GM12865 (cell line): ENCODE measurements at places on chromosomes 2 and 18.

DNA sequence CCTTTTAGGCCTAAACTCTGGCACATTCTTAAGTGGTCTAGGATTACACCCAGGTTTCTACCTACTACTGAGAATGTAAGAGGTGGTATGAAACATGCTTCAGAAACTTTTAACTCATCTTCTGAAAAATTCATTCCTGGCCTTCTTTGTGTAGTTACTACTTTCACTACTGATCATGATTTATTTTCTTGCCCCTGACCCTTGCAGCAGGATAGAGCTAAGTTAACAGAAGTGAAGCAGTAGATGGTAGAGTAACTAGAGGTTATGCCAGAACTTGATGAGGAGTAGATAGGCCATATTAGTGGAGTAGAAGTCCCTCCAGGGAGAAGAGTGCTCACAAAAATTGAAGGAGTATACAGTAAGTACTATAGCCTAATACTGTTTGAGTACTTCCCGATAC, 75.5 kb upstream of the MSTN start:
- no peak for DNase-seq

GRCh38 chr2:142883526-142883925, 6.1 kb downstream of the KYNU start:
- no peak for DNase-seq

GRCh38 chr18:63515801-63516200, 26.4 kb upstream of the SERPINB12 start:
- DNase-seq = no peak

- DNase-seq = no peak
Observed at GRCh38 chr2:74514368-74515270, at the start of gene TLX2. TSS of gene TLX2 (plus strand) at chr2:74514450. CDS start at chr2:74514807, 357 bp downstream.

DNA sequence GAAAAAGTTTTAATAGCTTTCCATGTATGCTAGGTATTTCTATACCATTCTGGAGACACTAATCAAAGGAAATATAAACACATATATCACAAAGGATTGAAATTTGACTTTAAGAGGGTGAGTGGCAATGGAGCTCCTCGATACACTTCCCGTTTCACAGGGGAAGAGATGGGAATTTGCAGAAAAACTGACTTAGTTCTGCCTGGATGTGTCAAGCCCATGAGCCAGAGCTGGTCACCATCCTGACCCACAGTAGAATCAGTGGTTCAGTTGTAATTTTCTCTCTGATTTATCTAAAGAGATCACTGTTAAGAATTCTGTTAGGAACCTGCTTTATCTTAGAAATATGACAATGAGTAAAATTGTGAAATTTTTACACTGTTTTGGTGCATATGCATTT, 34.2 kb downstream of the PLCL1 start:
- no peak for DNase-seq

DNA sequence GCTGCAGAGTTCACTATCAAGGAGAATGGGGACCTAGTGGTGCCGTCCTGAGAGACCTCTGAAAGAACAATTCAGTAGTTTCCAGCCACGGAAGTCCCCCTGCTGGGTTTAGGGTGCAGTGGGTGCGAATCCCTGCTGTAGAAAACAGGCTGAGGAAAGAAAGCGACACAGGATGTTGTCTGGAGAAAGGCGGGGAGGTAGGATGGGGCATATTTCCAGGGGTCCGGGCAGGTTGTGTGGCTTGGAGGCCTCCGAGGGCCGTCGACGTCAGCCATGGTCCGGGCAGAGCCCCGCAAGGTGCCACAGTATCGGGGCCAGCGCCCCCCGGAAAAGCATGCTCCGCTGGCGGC, 807 bp upstream of the CREB1 start:
- DNase-seq = peak; percentile 82

GRCh38 chr18:37674570-37674969, 109.0 kb upstream of the CELF4 start:
- no peak for DNase-seq

GRCh38 chr2:207692206-207693065, 19.0 kb upstream of the CCNYL1 start:
- peak; percentile 40 for DNase-seq

GRCh38 chr18:21289827-21290226, 47.8 kb downstream of the GREB1L start:
- DNase-seq = no peak

- no peak for DNase-seq
Observed at GRCh38 chr2:208268156-208268952, 2.3 kb downstream of the PIKFYVE start.

DNA sequence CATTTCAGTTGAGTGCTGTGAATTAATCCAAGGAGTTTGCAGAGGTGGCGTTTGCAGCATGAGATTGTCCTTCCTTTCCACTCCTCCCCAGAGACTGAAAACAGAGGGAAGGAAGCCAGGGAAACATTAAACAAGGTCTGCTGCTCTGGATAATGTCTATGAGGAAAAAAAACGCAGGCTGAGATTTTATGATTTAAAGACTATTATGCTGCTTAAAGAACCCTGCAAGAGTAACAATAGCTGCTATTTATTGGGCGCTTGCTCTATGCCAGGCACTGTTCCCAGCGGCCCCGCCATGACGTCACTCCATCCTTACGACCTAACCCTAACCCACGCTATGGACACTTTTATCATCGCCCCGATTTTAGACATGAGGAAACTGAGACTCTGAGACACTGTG, 222.4 kb downstream of the BCL2 start:
- no peak for DNase-seq

GRCh38 chr2:172031536-172031935, 31.8 kb downstream of the METAP1D start:
- no peak for DNase-seq

DNA sequence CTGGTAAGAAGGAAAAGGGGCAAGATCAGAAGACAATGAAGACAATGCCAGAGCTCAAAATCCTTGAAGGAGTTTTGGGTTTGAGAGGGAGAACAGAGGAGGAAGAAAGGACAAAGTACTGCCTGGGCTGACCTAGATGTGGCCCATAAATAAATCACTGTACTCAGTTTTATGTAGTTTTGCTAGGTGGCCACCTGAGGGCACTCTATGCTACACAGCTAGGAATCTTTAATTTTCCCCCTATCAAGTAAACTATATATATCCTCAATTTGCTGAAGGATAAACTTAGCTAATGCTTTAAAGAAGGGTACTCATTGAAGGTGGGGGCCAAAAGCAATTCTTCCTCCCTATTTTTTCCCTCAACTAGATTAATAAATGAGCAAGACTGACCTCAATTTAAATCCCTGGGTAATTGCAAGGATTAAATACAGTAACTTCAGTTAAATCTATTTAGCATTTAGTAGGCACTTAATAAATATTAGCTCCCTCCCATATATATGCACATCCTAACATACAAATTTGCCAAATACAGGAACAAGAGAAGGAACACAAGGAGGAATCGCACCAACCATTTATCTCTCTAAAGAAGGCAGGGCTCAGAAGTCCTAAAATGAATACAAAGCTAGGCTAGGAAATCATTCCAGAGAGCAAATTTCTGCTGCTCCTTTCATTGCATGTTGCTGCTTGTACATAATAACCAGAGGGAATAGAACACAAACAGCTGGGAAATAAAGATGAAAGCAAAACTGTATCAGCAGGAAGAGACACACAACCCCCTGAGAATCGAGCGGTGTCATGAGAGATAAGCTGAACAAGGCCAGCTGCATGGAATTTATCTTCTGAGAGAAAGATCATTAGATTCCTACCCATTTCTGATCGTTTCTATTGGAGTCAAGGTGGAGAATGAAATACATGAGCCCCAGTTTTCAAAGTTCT, 540.1 kb downstream of the NRXN1 start:
- peak; percentile 43 for DNase-seq

DNA sequence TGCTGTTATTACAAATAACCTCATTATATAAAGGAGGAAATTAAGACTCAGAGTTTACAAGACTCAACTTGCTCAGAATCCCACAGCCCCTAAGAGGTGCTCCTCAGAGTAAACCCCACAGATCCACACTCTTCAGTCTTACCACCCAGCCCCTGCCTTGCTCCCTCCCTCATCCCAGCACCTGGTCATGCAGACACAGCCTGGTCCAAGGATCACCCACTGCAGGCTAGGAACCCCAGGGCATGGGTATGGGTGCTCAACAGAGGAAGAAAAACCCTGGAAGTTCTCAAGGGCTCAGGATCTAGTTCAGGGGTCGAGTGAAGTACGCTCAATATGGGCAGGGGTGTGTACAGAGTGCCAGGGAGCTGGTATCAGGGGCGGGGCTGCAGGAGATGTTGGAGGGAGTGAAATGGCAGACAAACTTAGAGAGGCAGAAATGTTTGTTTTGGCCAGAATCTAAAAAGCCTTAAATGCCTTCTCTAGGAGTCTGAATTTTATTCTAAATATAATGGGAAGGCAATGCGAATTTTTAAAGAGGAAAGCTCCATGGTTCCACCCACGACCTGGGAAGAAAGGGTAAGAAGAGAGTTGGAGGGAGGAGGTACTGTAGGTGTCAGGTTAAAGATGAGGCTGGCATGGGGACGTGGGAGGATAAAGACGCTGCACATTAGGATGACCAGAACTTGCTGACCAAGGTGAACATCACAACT, 79.1 kb upstream of the MGAT4A start:
- no peak for DNase-seq

DNA sequence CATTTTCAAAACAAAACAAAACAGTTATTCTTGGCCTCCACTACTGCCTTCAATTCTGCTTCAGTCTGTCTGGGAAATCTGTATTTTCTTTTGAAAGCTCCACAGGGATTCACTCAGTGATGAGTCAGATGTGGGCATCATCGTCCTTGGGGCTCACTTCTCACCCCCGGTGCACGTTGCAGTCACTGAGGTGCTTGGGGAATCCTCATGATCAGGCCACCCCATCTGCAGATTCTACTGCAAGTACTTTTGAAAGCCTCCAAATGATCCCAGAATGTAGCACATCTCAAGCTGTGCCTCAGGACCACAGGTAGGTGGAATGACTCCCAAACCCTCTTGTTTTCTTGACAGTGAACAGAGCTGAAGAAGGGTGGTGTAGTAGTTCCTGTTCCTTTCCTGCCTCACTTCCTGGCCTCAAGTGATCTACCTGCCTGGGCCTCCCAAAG, 34.3 kb downstream of the LPIN2 start:
- DNase-seq = no peak

- DNase-seq = no peak
Observed at GRCh38 chr2:56534321-56534720, 350.5 kb downstream of the CCDC85A start.

DNA sequence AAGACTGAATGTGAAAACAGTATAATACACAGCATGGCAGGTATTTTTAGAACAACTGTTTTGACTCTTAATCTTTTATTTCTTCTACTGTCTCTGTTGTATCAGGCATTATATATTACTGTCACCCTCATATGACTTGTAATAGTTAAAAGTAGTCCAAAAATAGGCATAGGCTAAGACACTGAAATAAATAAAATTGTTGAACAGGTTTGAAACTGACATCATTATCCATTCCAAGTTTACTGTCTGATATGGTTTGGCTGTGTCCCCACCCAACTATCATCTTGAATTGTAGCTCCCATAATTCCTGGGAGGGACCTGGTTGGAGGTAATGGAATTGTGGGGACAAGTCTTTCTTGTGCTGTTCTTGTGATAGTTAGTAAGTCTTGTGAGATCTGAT, 91.4 kb upstream of the CDH19 start:
- no peak for DNase-seq

GRCh38 chr2:110979471-110980338, 141.0 kb upstream of the BCL2L11 start:
- DNase-seq = no peak

- DNase-seq = no peak
Observed at GRCh38 chr2:144550911-144551310, 31.0 kb upstream of the ZEB2 start.

DNA sequence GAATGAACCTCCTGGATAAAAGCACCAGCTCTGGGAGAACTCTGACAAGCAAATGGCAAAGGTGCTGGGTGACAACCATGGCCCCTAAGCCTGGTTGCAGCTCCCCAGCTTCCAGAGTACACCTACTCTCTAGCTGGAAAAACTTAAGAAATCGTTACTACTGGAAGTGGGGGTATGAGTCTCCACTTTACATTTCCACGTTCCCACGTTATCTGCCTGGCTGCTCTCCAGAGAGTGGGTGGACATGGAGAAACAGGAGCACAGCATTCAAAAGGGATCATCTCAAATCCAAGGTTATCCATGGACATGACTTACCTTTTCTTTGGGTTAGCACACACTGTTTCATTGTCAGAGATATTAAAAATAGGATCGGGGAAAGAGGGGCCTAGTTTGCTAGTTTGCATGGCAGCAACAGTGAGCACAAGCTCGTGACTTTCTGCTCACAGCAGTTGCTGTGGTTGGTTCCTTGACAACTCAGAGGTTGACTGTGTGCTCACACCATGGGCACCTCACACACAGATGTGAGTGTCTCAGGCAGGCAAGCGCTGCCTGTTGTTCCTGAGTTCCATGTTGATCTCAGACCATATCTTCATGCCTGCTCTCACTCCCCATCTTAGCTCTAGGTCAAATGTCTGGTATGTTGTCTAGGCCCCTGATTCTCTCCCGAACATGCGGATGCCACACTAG, 32.5 kb downstream of the PTPN18 start:
- no peak for DNase-seq

- peak; percentile 82 for DNase-seq
Observed at GRCh38 chr2:70964596-70965386, 13.6 kb upstream of the ANKRD53 start.

GRCh38 chr2:205675861-205676516, 6.3 kb upstream of the NRP2 start:
- DNase-seq = peak; percentile 36

- peak; percentile 27 for DNase-seq
Observed at GRCh38 chr2:3575534-3576262, 638 bp downstream of the RPS7 start.

DNA sequence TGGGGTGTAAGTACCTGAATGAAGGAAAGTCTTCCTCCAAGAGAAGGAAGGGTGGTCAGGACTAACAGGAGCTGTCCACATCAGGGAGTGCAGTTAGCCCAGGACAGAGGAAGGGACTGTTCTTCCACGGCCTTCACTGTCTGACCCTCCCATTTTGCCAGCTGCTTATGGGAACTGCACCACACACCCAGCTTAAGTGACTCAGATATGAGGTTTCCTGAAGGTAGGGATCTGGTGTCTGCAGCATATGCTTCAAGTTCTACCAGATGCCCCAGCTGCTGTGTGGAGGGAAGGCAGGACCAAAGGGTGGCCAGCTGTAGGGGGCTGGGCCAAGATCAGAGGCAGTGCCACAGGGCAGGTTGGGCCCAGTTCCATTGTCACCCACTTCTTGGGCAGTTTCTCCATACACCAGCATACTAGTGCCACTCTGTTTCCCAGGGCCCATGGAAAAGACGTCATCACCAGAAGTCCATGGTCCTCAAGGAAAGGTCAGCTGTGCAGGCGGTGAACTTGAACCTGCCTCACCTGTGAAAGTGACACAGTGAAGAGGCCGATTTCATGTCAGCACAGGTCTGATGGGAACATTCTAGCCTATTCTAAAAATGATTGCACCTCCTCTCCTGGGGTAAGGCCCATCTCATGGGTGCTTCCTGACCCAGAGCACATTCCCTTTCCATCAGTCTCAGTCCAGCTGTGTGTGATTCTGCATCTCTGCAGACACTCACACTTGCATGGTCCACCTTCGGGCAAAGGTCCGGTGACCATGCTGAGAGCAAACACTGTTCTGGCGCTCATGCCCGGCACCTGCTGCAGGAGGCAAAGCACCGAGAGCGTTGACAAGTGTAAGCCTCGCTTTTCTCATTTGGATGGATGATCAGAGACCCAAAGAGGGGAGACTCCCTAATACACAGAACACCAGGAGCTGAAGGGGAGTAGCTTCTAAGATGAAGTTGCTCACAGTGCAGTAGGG, 68.0 kb downstream of the ACAA2 start:
- no peak for DNase-seq

- DNase-seq = no peak
Observed at GRCh38 chr2:55720417-55720816, 26.8 kb upstream of the PNPT1 start.

- no peak for DNase-seq
Observed at GRCh38 chr2:239047420-239047819, 199.5 kb downstream of the TWIST2 start.
